ENCODE measurements at places on chromosomes 3 and 15.

- no peak for DNase-seq
These were observed 282.9 kb downstream of the TBC1D5 start for GRCh38 chr3:17459470-17459993.

- DNase-seq, result no peak
These were observed 18.2 kb upstream of the PDIA5 start for GRCh38 chr3:123048480-123049237.

GRCh38 chr3:112930771-112931170, 44.1 kb downstream of the CD200R1 start:
- no peak for DNase-seq

DNA sequence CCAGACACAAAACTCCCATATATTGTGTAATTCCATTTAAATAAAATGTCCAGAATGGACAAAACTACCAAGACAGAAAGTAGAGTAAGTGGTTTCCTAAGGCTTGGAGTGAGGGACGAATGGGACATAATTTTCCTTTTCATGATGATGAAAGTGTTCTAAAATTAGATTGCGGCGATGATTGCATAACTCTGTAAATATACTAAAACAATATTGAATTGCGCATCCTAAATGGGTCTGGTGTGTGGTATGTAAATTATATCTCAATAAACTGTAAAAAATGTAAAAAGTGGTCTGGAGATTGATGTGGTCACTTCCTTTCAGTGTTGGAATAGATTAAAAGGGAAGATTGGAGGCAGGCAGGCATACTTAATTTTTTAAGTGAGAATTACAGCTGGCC, 105.9 kb upstream of the KCNAB1 start:
- no peak for DNase-seq

- no peak for DNase-seq
These were observed 166.7 kb downstream of the SQOR start for GRCh38 chr15:45801543-45801942.

- DNase-seq, result no peak
These were observed 18.6 kb downstream of the TMEM266 start for GRCh38 chr15:76078285-76078877.

DNA sequence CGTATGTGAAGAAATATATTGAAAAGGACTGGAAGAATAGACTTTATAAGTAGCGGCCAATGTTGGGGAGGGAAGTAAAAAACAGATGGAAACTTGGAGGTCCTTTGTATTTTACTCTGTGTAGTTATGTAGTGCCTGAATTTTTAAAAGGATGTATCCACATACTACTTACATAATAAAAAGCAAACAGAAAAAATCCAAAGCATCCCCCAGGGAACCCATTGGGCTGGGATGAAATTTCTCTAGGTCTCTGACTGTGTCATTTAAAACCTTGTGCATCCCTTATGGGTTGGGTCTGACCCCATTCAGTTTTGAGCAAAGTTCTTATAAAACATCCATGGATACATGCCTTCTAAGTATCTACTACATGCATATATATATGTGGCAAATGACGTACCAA, 141.1 kb downstream of the NR1D2 start:
- DNase-seq, result no peak

All from fibroblast of lung (primary cell).